Activated T-cell treated with anti-CD3 and anti-CD28 coated beads for 48 hours (primary cell): ENCODE measurements at places on chromosomes 4 and X.

DNA sequence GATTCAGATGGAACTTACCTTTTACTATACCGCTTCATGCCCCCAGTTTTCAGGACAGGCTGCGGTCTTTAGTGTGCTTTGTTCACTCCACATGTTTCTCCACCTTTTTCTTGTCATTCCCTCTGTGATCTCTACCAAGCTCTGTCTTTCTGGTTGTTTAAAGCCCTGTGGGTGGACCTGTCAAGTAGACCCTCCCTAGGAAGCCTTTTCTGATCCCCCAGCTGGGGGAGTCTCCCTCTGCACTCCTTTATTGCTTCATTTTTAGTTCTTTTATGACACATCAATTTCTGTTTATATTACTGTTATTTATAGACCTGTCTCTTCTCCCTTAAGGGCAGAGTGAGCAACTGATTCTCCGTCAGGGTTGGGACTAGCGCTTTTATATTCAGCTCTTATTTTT is 150.2 kb downstream of the C4orf33 start:
- DNase-seq = no peak

- no peak for DNase-seq
These were observed 64.2 kb downstream of the PACRGL start for GRCh38 chr4:20764366-20764992.

- DNase-seq = no peak
These were observed 140.3 kb upstream of the PGRMC2 start for GRCh38 chr4:128427832-128428366.

DNA sequence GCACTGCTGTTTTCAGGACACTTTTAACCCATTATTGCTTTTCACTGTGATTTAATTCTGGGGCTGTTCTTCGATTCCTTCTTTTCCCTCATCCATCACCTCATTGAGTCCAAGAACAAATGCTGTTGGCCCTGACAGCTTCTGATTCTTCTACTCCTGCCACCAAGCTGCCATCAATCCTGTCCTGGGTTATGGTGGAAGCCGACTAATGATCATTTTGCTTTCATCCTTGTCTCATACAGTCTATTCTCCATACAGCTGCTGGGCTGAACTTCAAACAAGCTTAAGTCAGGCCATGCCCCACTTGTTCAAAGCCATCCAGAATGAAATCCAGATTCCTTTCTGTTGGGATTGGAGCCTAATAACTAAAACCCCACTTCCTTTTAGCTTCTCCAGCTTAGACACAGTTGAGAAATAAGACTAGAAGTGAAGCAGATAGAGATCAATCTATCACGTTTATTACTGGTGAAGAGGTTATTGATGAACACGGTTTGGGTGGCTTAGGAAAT is 161.9 kb downstream of the STK32B start:
- no peak for DNase-seq

DNA sequence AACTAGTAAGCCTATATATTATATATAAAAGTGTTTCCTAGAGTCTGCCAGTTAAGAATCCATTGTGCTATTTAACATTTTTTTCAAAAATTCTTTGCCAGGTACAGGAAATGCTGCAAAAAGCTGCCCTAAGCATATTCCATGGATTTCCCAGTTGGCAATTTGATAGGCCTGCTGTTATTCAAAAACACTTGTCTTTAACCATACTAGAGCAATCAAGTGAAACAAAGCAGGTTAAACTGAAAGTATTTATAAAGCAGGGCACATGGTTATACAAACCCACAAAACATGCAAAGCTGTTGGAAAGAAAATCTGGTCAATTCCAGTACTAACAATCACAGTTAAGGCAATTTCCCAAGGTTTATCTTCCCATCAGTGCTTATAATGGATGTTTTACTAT is 159.9 kb downstream of the UNC5C start:
- no peak for DNase-seq

GRCh38 chrX:17206584-17206983 is 168.4 kb upstream of the NHS start:
- no peak for DNase-seq

GRCh38 chr4:84434344-84434743 is 64.7 kb downstream of the NKX6-1 start:
- DNase-seq = no peak

- no peak for DNase-seq
These were observed 205.7 kb upstream of the BCOR start for GRCh38 chrX:40303256-40304077.

DNA sequence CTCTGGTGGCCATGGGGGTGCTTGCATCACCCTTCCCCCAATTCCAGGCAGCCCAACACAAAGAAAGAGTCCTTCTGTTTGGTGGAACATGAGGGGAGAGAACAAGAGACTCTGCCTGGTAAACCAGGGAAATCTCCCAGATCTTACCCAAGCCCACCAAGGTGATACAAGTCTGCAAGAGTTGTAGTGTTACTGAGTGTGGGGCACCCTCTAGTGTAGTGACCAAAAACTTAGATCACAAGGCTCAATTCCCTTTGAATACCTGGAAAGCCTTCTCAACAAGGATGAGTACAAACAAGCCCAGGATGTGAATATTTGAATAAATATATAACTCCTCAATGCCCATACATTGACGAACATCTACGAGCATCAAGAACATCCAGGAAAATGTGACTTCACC is 64.7 kb downstream of the IL13RA2 start:
- no peak for DNase-seq

DNA sequence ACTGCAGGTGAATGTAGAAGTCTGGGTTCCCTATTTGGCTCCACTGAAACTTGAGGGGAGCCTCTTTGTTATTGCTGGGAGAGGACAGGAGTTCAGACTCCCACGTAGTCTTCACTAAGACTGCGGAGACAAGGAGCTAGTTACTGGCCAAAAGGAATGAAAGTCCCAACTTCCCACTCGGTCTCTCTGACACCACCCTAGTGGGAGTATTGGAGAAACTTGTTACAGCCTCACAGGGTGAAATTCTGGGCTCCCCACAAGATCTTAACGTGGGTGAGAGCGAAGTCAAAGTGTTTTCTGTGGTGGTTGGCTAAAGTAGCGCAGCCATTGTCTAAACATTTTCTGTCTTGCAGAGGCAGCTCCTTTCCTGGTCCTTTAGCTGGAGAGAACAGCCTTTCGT is 13.5 kb downstream of the MYOZ2 start:
- no peak for DNase-seq

GRCh38 chr4:78753091-78753490 is 23.1 kb upstream of the BMP2K start:
- no peak for DNase-seq

DNA sequence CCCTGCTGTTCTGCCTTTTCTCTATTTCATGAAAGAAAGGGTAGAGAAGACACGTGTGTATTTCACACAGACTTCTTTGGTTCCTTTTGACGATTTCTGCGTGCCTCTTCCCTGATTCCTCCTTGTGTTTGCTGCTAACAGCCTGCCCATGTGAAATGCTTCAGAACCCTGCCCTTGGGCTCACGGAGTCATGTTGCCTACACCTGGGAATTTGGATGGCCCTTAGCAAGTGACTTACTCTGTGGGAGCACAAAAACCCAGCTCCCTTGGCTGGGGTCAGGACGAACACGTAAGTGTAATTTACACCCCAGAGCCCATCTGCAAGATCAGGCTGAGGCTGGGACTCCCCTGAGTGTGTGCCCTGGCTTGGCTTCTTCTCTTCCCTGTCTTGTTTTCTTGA is 220.3 kb upstream of the BCOR start:
- no peak for DNase-seq

- no peak for DNase-seq
These were observed 378.5 kb upstream of the CT83 start for GRCh38 chrX:116841290-116841689.

GRCh38 chrX:136572030-136572429 is 40.0 kb downstream of the VGLL1 start:
- no peak for DNase-seq

GRCh38 chrX:47483306-47484268 is 565 bp upstream of the ZNF41 start:
- DNase-seq = no peak

DNA sequence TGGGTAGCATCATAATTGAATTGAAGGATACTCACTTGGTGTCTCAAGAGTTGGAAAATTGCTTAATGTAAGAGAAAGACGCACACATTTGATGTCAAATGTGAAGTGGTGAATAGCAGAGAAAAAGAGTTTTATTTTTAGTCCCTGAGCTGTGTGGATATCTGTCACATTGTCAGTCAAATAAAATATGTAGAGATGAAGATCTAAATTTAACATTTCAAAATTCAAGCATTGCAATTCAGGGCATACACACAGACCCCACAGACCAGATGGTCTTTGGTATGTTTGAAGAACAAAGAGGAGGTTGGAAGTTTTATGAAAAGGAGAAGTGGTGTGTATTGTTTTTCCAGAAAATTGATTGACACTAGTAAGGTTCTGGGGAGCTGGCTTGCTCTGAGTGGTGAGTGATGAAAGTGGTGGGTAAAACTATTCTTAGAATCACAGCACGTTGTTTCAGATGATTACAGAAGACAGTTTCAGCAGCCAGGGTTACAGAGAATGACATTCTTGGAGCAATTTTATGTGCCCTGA is 44.9 kb upstream of the BBS12 start:
- DNase-seq = no peak

DNA sequence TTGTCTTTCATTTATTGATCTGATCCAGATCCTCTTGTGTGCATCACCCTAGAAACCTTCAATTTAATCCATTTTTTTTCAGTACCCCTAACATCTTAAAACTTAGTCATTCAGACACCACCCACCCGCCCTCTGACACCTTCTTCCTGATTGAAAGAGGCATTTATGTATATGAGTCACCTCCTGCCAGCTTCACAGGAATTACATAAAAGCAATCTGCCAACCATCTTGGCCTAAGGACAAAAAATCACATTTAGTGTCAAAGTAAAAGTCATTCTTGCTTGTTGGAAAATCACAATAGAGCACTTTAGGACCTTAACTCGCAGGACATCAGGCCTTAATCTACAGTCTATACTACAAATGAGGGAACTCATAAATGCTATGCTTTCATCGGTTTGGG is 52.1 kb downstream of the NDST3 start:
- no peak for DNase-seq
